ENCODE measurements at places on chromosomes 11 and 22.

DNA sequence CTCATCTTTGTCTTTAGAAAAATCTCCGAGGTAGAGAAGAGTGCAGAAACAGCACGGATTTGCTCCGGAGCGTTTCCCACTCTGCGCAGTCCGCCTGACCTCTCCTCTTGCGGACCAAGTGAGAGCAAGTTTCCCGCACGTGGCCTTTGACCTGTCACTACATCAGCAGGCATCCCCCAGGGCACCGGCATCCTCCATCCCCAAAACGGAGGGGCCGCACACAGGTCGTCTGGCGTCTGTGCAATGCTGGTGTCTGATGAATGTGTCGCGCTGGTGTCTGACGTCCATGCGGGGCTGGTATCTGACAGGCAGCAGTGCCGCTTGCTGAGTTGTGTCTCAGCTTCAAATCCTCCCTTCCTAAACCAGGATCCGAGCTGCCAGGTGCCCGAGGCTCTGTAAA is 739 bp upstream of the MRGPRE start:
- no peak for DNase-seq

DNA sequence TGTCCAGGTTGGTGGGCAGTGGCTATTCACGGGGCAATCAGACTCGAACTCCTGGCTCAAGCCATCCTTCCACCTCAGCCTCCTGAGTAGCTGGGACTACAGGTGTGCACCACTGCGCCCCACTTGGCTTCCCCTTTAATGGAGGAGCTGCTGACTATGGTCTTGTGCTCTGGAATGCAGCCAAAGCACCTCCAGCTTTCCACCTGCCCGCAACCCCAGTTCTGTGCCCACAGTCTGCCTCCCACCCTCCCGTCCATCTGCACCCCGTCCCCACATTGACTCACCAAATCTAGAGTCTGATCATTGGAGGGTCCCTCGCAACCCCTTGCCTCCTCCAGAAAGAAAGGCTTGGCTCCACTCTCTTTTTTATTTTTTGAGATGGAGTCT is 41.0 kb downstream of the KCNJ4 start:
- DNase-seq: no peak

- DNase-seq: no peak
Measured at GRCh38 chr22:32570501-32570900, 95.9 kb downstream of the FBXO7 start.

DNA sequence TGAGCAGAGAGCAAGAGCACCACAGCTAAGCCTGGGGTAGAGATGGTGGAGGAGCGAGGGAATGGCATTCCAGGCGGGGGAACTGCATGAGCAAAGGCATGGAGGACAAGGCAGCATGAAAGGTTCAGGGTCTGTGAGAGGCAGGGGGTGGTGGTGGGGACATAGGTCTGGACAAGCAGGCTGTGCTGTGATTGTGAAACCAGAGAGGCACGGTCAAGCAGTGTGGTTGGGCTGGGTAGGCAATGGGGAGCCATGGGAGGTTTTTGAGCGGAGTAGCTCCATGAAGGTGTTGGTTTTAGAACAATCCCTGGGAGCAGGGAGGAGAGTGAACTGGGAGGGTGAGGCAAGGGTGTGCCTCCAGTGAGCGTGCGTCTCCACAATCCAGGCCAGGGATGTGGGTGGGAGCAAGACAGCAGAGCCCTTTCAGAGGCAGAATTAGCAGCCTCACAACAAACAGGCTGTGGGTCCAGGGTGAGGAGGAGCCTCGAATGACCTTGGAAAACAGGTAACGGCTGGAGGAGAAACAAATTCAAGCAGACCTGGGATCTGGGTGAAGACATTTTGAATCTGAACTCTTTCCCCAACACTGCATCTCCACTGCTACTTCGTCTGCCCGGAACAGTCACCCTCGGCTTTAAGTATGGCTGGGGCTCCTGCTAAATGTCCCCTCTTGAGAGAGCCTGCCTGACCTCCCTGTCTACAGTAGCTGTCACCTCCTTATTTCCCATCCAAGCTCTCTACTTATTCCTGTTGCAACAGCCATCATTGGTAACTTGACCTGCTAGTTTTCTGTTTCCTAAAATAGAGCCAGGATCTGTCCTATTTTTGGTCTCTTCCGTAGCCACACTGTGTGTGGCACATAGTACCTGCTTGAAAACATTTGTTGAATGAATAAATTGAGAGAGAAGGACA is 27.0 kb upstream of the TSPAN18 start:
- no peak for DNase-seq

DNA sequence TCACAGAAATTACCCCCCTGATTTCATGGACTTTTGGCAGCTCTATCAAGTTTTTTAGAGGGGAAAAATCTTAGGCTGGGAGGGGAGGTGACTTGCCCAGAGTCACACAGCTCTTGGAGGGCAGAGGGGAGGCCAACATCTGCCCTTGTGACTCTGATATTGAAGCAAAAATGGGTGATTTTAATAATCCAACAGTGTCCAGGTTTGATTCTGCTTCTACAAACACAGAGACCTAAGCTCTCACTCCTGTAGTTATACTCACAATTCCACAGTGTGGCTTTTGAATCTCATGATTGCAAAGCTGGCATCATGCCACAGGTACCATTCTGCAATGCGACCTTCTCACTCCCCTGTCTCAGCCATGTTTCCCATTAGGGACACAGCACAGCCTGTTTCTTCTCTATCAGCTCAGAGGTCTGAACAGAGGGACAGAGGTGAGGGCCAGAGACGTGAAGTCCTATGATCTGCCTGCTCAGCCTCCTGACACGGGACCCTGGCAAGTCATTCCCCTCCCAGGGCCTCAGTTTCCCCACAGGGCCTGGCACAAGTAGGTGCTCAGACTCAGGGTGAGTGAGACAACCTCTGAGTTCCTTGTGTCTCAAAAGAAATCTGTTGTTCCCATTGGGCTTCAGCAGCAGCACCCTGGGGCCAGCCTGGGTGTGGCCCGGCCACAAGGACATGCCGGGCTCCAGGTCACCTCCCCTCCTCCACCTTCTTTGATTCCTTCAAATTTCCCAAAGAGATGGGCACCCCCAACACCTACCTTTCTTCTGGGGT is 766 bp downstream of the APOL2 start:
- DNase-seq: no peak

- DNase-seq: no peak
Measured at GRCh38 chr11:34605481-34606325, 15.2 kb upstream of the EHF start.

GRCh38 chr11:93116641-93117441 is 81.0 kb downstream of the SLC36A4 start:
- DNase-seq: no peak

DNA sequence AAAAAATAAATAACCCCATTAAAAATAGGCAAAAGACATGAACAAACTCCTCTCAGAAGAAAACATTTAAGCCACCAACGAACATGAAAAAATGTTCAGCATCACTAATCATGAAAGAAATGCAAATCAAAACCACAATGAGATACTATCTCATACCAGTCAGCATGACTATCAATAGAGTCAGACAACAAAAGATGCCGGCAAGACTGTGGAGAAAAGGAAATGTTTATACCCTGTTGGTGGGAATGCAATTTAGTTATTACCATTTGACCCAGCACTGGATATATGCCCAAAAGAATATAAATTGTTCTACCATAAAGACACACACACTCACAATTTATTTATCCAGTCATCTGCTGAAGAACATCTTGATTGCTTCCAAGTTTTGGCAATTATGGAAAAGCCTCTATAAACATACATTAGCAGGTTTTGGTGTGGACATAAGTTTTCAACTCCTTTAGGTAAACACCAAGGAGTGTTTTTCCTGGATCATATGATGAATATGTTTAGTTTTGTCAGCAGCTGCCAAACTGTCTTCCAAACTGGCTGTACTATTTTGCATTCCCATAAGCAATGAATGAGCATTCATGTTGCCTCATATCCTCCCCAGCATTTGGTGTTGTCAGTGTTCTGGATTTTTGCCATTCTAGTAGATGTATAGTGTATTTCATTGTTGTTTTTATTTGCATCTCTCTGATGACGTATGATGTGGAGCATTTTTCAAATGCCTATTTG is 28.0 kb downstream of the OR8D1 start:
- DNase-seq: no peak

- no peak for DNase-seq
Measured at GRCh38 chr11:17735818-17736578, 1.4 kb downstream of the KCNC1 start.

GRCh38 chr11:61961570-61962212 is 5.7 kb downstream of the FTH1 start:
- DNase-seq: no peak

DNA sequence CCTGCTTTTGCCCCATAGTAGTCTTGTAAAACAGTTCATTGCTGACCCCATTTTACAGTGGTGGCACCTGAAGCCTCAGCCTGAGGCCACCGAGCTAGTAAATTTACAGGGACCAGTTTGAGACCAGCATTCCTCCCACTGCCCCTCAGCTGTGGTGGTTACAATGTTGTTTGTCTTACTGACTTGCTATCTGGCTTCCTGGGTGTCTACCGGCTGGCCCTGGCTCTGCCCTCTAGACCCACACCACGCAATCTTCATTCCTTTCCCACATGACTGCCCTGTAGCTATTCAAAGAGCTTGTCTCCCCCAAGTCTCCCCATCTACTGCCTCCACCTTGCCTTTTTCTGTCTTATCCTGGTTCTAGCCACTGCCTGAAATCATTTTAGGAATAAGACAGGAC is 20.8 kb downstream of the PIK3IP1 start:
- no peak for DNase-seq

GRCh38 chr11:78525720-78526119 is 48.9 kb downstream of the NARS2 start:
- DNase-seq: no peak

DNA sequence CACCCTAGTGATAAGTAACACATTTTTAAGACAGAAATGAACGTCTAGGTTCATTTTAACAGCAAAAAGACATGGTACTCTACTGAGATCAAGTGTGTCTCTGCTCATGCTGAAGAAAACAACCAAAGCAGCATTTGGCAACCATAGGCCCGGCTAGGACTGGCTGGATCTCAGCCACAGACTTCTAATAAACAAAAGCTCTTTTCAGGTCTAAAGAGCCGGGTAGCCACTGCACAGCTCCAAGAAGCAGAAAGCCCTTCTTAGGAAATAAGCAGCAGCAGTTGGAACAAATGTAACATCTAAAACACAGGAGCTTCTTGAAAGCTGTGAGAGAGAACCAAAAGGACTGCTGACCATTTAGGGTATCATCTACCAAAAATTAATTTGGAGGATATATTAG is 37.6 kb downstream of the PITPNB start:
- DNase-seq: no peak

GRCh38 chr11:20161923-20162744 is 1.9 kb upstream of the DBX1 start:
- DNase-seq: no peak

DNA sequence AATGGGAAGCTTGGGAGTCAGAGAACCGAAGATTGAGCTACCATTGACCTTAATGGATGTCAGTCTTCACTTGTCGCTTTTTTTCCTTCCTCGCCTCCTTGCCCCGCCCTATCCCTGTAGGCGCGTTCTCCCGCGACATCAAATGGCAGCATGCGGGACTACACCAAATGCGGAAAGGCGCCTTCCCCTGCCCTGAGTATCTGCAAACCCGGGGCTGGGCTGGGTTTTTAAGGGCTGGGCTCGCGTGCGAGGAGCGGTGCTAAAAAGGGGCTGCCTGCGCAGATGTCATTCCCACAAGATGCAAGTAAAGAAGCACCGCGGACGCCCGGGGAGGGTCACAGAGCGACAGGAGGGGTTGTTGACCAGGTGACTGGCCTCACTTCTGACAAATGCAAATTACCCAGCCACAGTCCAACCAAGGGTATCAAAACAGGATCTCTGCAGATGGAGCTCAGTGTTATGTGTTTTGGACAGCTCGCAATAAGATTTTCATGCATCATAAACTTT is 4.7 kb upstream of the FAM111B start:
- DNase-seq: peak; percentile 42

- no peak for DNase-seq
Measured at GRCh38 chr11:19813158-19813879, 100.7 kb downstream of the NAV2 start.

GRCh38 chr11:33723238-33723881 is 12.9 kb downstream of the CD59 start:
- no peak for DNase-seq

DNA sequence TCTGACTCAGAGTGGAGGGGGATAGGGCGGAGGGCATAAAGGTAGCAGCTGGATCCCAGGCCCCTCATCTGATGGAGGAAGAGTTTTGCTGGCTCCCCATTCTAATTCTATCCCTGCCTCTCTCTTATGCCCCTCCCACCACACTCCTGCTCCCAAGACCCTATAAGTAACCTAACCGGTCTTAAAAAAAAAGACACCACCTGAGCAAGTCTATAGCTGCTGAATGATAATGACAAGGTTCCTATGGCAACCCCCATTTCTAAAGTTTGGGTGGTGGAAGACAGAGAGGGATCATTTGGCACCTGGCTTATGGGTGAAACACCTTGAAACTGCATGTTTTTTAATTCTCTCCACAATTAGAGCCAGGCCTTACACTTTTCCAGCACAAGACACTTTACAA is 69.6 kb downstream of the LARGE1 start:
- no peak for DNase-seq

- DNase-seq: no peak
Measured at GRCh38 chr22:33028234-33028633, 29.9 kb downstream of the SYN3 start.

- no peak for DNase-seq
Measured at GRCh38 chr11:9887472-9887871, 223.6 kb downstream of the SWAP70 start.

DNA sequence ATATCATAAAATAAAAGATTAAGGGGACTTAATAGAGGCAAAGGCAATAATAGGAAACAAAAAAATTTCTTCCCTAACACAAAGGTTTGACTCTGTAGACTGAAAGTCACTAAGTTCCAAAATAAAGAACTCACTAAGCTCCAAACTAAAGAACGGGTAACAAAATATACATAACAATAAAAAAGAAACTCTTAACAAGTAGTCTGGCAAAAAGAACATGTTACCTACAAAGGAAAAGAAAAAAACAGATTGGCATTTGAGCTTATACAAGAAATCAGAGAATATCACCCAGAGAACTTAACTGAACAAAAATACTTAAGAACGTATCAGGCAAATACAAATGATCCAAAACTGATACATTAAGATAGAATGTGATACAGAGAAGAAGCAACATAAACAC is 7.5 kb downstream of the ARHGAP32 start:
- no peak for DNase-seq

- no peak for DNase-seq
Measured at GRCh38 chr11:47001781-47002181, 65.2 kb downstream of the CSTPP1 start.

GRCh38 chr22:22404598-22405284 is 103.8 kb downstream of the ZNF280B start:
- DNase-seq: no peak

GRCh38 chr11:72730737-72731136 is 21.5 kb downstream of the ARAP1 start:
- DNase-seq: no peak

DNA sequence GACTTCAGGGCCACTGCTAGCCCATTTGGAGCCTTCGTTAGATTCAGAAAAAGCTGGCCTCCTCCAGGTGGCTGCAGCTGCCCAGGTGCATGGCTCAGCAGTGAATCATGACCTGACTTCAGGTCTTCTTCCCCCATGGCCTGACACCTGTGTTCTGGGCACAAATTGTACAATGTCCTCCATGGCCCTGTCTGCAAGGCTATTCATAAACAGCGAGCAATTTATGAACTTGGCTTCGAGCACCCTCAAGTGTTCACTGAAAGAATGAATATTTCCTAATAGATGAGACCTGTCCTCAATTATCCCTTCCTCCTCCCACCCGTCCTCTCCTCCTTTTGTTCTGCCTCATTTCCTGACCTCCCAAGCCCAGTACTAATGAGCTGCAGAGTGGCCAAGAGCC is 12.2 kb upstream of the VPS37C start:
- DNase-seq: no peak

- no peak for DNase-seq
Measured at GRCh38 chr11:61150706-61151544, 10.3 kb downstream of the VPS37C start.
